ENCODE measurements at places on chromosomes 3 and 15.

DNA sequence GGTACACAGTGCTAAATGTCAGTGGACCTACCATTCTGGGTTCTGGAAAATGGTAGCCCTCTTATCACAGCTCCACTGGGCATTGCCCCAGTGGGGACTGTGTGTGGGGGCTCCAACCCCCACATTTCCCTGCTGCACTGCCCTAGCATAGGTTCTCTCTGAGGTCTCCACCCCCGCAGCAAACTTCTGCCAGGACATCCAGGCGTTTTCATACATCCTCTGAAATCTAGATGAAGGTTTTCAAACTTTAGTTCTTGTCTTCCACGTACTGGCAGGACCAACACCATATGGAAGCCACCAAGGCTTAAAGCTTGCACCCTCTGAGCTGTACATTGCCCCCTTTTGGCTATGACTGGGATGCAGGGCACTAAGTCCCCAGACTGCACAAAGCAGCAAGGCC, 788.2 kb upstream of the ALCAM start:
- no peak for DNase-seq

GRCh38 chr3:143295201-143296080, 175.9 kb downstream of the CHST2 start:
- DNase-seq: no peak

DNA sequence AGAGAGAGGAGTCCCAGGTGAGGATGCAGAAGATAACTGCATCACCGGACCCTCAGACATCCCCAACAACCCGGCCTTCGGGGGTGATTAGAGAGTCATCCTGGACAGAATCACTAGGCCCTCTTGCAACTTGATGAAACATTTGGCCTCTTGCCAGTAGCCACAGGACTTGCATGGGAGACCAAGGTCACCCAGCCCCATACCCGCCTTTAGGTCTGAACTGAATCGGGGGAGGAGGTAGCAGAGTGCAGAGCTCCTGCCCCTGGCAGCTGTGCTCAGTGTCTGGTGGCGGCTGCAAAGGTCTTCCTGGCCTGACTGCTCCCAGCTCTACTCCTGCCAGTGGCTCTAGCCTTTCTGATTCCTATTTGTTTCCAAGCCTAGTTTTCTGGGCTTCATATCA, 12.4 kb downstream of the PIF1 start:
- DNase-seq: no peak

DNA sequence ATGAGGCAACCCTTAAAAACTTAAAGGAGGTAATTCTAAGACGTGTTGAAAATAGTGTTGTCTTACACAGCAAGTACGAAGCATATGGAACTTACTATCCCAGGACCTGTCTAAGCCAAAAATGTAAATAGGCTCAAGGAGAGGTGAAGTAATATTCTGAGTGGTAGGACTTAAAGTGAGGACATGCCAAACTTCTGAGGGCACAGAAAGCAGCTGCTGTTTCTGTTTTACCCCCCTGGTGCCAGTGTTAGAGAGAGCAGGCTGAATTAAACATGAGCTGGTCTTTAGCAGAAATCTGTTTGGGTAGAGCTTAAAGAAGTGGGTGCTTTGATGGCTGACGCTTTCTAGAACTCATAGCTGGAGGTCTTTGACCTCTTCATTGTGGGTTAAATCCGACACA, 149.7 kb upstream of the NPHP3 start:
- no peak for DNase-seq

DNA sequence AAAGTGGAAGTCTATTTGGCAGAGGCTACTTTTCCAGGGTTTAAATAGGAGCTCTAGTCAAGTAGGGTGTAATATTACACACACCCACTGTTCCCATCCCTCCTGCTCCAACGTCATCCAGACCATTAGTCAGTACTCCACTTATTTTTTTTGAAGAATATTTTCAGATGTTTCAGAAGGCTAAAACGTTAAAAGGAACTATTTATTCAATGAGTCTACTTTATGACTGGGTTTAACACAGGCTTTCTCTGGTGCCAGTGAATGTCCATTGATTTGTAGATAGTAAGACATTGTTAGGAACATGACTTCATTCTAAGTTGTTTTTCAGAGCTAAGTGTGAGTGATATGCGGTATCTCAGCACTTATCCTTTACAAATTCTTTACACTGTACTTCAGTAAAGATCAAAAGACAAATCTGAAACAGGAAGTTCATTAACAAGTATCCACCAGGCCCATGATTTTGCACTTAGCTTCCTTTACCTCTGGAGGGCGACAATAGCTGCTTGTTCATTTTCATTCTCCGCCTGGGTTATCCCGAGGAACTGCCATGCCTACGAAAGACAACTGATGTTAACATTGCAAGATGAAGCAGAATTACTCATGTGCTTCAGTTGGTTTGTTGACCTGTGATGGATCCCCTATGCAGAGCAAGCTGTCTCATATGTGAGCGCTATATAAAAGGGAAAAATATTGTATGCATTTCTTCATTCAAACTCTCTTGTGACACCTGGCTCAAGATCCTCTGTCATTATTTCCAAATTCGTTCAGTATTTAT, 158.7 kb downstream of the USP13 start:
- DNase-seq: no peak

GRCh38 chr3:140441006-140441405, 236.9 kb upstream of the TRIM42 start:
- no peak for DNase-seq

GRCh38 chr3:13159890-13160289, 86.7 kb upstream of the IQSEC1 start:
- DNase-seq: no peak

- no peak for DNase-seq
Measured at GRCh38 chr3:132220986-132221385, 96.2 kb upstream of the ACP3 start.

GRCh38 chr15:67777071-67777470, 48.2 kb upstream of the SKOR1 start:
- DNase-seq: no peak

- no peak for DNase-seq
Measured at GRCh38 chr3:114627770-114628169, 333.9 kb downstream of the TIGIT start.

DNA sequence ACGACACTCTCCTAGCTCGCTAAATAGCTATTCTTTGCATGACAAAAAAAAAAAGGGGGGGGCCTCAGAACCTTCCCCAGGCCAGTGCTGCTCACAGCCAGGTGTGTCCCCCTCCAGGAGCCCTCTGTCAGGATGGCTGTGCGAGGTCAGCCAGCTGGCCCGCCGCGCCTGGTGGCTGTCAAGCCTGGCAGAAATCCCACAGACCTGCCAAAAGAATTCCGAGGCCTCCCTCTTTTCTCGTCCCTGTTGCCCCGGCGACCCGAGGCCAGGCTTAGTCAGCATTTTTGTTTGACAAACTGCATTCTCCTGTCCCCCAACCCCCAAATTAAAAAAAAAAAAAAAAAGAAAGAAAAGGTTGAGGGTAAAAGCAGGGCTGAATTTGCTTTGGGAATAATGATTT, 61.9 kb downstream of the TM4SF4 start:
- DNase-seq: no peak

GRCh38 chr3:64878362-64878761, 190.6 kb upstream of the ADAMTS9 start:
- no peak for DNase-seq

DNA sequence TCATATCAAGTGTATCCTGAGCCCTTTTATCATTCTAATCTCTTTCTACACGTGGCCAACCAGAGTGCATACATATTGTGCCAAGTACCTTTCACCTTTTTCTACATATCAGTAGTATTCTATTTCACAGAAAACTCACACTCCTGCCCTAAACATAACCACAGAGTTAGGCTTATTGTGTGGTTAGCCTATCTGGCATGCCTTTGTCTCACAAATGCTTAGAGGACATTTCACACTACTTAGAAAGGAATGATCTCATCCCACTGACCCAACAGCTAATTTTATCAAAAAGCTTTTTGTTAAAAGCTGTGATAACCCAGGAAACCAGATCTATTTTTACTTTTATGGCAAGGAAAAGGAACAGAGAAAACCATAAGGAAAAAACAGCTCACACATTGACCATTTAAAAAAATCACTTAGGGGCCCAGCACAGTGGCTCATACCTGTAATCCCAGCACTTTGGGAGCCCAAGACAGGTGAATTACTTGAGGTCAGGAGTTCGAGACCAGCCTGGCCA, 17.8 kb upstream of the MAP4 start:
- no peak for DNase-seq

GRCh38 chr3:18386274-18386890, 38.8 kb downstream of the SATB1 start:
- DNase-seq: no peak

DNA sequence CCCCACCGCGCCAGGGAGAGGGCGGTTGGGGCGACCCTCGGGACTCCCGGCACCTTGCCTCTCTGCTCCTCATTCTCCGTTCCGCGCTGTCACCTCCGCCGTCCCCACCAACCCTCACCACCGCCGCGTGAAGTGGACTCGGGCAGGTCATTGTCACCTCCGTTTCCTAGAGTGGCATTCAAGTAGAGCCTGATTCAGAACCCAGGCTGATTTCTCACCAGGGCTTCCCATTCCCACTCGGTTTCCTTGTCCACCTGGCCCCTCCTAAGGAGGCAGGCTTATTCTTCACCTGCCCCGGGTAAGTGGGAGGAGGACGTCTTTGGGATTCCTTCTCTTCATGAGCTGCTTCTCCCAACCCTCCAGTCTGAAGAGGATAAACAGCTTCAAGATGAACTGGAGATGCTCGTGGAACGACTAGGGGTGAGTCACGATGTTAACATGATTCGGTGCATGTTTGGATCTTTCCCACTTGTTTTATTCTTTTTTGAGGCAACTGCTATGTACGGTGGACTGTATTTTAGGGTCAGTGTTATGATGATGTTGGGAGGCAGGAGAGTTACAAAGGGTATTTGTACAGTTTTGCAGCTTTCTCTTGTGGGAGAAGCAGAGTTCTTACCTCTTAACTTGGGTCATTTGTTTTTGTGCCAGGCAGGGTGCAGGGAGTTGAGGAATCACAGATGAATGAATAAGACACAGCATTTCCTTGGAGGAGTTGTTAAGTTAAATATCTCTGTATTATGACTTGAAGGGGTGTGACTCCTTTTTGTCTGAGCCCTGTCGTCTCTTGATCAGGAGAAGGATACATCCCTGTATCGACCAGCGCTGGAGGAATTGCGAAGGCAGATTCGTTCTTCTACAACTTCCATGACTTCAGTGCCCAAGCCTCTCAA, 692 bp downstream of the PSMD2 start:
- DNase-seq: no peak

GRCh38 chr3:39185326-39185958, 7.0 kb downstream of the XIRP1 start:
- no peak for DNase-seq

GRCh38 chr3:171874251-171874681, 31.1 kb downstream of the TMEM212 start:
- DNase-seq: no peak

- DNase-seq: no peak
Measured at GRCh38 chr3:97138914-97139541, 324.6 kb downstream of the EPHA6 start.

DNA sequence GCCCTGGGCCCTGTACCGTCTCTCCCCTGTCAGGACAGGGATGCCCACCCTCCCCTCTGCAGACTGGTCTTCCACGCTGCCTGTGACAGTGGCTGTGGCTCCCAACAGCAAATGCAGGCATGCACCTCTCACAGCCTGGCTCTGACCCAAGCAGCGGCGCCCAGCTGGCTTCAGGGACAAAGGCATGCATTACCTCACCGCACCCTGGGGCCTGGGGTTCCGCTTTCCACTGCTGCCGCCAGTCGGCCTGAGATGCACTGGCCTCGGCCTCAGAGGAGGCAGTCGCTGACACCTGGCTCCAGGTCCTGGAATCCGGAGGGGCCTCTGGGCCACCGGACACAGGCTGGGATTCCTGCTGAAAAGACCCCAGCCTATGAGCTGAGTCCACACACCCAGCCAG, 70.3 kb downstream of the SCN5A start:
- no peak for DNase-seq

DNA sequence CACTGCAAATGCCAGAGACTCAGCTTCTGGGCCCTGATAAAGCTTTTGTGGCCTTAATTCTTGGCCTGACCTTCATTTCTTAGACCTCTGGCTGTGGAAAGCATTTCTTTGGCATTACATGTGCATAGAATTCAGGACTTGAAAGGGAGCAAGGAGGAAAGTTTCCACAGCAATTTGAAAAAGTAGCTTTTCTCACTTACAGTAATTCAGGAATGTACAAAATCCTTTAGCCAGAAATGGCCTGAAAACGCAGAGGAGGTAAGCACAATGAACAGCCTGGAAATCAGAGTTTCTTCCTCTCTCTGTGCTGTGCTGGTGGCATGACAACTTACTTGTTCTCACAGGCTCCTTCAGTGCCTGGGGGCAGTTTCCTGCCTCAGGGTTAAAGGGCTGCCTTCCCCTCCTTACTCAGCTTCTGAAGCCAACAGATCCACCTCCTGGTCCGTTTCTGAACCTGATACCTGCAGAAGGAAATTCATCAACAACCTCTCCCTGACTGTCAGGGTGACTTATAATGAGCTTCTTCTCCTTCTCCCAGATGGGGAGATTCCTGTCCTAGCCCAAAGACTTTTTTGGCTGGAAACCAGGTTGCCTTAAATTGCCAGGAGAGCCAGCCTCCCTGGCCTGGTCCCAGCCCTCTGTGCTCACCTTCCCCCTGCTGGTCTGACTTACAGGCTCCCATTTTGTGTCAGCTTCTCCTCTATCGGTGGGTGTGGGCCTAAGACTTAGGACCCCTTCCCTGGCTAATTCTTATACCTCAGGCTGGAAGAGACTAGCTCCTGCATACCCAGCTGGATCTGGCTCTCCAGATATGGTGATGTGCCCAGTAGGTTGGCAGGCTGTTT, 102.3 kb downstream of the MYRIP start:
- DNase-seq: no peak

GRCh38 chr3:157857440-157857839, 248.8 kb downstream of the SHOX2 start:
- DNase-seq: no peak

GRCh38 chr3:28316226-28316625, 32.3 kb upstream of the ZCWPW2 start:
- no peak for DNase-seq

- no peak for DNase-seq
Measured at GRCh38 chr3:139230391-139230790, 113.4 kb upstream of the MRPS22 start.

DNA sequence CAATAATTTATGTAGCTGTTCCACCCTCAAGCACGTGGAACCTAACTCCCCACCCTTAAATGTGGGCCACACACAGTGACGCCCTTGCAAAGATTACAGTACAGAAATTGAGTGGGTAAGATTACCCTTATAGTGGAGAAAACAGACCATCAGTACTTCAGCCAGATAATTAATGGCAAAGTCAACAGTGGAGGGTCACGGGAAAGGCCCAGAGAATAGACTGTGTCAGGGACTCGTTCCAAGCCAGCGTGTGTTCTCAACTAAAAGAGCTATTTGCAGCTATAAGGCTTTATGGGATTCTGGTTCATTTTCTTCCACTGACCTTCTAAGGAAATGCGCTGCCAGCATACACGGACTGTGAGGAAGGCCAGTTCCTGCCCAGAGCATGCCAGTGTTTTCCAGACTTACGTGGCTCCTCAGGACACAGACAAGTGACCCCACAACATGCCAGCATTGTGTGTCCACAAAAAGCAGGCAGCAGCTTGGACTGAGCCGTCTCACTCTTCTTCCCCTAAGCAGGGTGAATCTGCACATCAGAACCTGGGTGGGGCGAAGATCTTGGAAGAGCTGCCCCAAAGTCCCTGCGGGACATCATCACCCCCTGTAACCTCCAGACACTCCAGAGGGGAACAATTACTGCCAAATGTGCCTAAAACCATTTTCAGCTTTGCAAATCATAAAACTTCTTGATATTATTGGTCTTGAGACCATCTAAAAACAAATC, 428.5 kb downstream of the OCA2 start:
- DNase-seq: no peak
